ENCODE measurements at places on chromosomes 7 and 10.

- DNase-seq: no peak
Measured at GRCh38 chr10:30829901-30830300, 200.3 kb upstream of the LYZL2 start.

DNA sequence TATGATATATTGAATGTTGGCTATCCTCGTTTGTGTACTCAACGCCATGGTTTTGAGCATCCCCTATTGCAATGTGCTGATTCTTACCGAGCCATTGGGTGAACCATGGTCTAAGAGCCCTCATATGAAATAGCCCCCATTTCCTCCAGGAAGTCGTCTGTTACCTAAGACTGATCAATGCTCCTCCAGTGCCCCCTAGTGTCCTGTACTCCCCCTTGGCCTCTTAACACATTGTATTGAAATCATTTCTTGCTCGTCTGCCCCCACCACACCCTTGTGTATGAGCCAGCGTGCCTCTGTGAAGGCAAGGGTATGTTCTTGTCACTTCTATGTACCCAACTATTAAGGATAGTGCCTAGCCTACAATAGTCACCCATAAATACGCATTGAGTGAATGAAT lies 11.2 kb upstream of the SLC35B4 start:
- DNase-seq: no peak

DNA sequence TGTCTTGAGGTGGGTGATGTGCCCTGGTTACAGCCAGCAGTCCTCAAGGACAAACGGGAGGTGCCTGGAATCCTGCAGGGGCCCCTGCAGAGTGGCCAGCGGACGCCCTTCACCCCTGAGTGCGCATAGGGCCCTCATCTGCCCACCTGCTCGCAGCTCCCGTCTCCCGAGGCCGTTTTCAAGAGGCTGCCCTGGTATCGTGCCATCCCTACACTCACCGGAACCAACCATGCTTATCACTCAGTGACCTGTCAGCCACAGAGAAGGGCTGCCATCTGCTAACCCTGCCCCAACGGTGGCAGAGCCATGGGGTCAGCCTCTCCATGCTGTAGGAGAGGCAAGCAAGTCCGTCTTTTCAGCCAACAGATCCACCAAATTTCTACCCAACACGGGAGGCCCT lies 122.0 kb downstream of the FAM53B start:
- no peak for DNase-seq

DNA sequence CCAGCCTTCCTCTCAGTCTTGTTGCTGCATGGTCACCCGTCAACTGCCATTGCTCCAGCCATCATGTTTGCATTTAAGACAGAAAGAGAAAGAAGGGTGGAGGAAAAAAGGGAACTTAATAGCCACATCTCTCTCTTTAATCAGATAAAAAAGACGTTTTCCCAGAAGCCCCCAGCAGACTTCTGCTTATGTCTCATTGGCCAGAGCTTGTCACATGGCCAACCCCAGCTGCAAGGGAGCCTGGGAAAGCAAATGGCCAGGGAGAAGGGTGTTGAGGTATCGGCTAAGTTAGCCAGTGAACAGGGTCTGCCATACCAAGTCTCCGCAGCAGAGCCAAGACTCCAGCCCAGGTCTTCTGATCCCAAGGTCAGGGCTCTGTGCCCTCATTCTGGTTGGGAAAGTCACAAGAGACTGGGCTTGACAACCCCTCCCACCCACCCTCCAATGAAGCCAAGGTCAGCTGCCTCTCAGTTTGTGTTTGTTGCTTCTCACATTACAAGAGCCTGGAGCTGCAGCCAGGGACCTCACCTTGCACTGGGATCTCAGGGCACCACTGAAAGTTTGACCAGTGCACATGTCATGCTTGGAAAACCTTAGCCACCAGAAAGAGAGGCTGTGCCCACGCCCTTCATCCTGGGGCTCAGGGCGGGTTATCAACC lies 80.3 kb upstream of the LYZL2 start:
- DNase-seq: no peak

- DNase-seq: no peak
Measured at GRCh38 chr10:49596836-49597235, 13.3 kb upstream of the SLC18A3 start.

- DNase-seq: no peak
Measured at GRCh38 chr10:47016564-47016963, 105.3 kb downstream of the PTPN20 start.

- DNase-seq: no peak
Measured at GRCh38 chr7:83677180-83677866, 28.4 kb upstream of the SEMA3E start.

GRCh38 chr10:28400681-28401080 lies 97.8 kb upstream of the MPP7 start:
- DNase-seq: no peak

DNA sequence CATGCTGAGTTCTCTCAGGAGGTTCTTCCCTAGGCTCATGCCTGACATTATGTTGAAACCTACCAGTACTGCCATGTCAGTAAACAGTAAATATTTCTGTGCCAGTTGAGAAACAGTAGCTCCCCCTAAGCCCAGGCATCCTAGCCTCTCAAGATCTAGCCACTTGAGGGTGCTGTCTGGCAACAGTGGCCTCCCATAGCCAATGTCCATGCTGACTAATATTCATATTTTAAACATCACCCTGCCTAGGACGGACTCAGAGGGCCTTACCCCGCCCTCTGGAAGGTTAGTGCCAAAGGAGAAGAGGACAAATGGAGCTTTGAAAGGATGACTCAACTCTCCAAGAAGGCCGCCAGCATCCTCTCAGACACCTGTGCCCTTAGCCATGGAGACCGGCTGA lies 7.7 kb downstream of the ACSM6 start:
- no peak for DNase-seq

GRCh38 chr7:135553346-135553745 lies 4.4 kb upstream of the NUP205 start:
- no peak for DNase-seq

- no peak for DNase-seq
Measured at GRCh38 chr7:1289666-1290025, 57.0 kb downstream of the UNCX start.

GRCh38 chr7:131778601-131779000 lies 222.2 kb upstream of the PODXL start:
- no peak for DNase-seq

GRCh38 chr10:42734536-42734935 lies 48.1 kb upstream of the BMS1 start:
- DNase-seq: no peak

DNA sequence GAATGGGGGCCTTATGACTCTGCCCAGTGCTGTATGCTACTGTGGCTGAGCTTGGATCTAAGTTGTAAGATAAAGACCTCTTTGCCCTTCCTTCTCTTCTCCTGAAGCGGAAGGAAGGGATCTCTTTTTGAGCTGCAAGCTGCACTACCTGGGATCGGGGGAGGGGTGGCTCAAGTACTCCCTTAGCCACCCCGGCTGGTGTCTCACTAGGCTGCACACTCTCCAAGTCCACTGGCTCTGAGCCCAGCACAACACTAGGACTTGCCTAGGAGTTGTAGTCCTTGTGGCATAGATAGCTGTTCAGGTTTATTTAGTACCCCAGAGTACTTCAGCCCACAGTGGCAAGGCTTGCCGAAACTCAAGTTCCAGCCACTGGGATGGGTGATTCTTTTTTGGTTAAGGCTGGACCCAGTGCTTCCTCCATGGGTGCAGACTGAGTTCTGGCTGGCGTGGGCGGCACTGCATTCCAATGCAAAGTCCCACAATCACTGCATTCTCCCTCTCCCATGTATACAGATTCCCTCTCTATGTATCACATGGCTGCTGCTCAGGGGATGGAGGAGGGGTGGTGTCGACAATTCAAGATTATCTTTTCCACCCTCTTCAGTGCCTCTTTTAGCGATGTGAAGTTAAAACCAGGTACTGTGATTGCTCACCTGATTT lies 76.2 kb upstream of the SLC25A13 start:
- DNase-seq: no peak

DNA sequence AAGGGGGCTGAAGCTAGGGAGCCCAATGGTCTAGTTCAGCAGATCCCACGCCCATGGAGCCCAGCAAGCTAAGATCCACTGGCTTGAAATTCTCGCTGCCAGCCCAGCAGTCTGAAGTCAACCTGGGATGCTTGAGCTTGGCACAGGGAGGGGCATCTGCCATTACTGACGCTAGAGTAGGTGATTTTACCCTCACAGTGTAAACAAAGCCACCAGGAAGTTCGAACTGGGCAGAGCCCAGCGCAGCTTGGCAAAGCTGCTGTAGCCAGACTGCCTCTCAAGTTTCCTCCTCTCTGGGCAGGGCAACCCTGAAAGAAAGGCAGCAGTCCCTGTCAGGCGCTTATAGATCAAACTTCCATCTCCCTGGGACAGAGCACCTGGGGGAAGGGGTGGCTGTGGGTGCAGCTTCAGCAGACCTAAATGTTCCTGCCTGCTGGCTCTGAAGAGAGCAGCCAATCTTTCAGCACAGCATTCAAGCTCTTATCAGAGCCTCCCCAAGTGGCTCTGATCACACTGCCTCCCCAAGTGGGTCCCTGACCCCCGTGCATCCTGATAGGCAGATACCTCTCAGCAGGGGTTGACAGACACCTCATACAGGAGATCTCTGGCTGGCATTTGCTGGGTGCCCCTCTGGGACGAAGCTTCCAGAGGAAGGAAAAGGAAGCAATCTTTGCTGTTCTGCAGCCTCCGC lies 167.8 kb downstream of the CCDC71L start:
- DNase-seq: no peak

DNA sequence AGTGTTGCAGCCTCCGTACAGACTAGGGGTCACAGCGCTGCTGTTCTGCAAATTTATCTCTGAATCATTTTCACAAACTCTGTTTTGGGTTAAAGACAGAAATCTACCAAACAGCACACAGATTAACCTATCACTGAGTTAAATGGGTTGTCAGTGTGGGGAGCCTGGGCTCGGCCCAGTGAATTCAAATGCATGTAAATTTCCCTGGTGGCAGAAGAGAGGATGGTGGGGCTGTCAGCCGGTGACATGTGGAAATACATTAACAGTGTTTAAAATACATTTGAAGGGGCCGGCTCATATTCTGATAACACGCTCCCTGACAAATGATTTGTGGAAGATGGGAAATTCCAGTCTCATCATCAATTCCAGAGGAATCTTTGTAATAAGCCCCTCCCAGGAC lies 309.6 kb upstream of the MKI67 start:
- no peak for DNase-seq

DNA sequence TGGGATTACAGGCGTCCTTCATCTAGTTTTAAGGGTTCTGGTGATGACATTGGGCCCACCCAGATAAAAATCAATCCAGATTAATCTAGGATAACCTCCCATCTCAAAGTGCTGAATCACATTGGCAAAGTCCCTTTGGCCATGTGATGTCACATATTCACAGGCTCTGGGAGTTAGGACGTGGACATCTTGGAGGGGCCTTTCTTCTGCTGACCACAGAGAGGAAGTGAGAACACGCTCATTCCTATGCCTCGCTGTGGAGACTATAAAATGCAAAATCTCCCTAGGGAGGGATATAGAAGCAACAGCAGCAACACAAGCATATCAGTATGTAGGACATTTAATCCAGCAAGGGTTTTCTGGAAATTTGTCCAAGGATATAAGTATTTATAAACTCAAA lies 266.0 kb upstream of the PITRM1 start:
- no peak for DNase-seq

GRCh38 chr7:81526971-81527370 lies 242.9 kb downstream of the HGF start:
- no peak for DNase-seq

GRCh38 chr10:30583778-30584415 lies 45.7 kb downstream of the LYZL2 start:
- no peak for DNase-seq

GRCh38 chr10:43417950-43418768 lies 9.2 kb upstream of the HNRNPF start:
- no peak for DNase-seq

- DNase-seq: no peak
Measured at GRCh38 chr10:93912444-93912843, 18.7 kb downstream of the SLC35G1 start.

- DNase-seq: no peak
Measured at GRCh38 chr10:87658858-87659555, 671 bp upstream of the PAPSS2 start.

DNA sequence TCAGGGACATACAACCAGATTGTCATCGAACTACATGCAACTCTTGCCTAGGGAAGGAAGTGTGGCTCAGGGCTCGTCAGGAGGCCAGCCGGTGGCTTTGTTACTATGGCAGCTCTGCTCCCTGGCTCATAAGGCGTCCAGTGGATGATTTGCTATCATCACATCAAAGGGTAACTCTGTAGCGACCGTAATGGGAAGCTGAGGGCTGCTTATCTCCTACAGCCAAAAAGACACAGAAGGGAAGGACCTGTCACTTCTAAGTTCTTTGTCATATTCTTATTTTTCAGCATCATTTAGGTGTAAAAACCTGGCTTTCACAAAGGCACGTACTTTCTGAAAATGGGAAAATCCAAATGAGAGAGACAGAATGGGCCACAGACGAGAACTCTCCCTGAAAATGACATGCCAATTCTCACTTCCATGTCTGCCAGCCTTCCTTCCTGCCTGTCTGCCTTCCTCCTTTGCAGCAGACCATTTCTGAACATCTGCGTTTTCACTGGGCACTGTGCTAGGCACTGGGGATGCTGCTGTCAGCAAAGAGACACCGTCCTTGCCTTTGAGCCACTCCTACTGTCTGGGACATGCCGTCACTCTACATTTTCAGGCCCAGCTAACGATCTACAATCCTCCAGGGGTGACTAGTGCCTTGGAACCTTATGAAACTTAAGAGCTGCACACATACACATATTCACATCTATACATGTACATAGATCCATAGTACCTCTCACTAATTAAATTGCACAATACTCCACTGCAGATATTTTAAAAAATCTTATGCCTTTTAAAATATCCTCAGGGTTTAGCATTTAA lies 26.9 kb downstream of the ENKUR start:
- DNase-seq: no peak

DNA sequence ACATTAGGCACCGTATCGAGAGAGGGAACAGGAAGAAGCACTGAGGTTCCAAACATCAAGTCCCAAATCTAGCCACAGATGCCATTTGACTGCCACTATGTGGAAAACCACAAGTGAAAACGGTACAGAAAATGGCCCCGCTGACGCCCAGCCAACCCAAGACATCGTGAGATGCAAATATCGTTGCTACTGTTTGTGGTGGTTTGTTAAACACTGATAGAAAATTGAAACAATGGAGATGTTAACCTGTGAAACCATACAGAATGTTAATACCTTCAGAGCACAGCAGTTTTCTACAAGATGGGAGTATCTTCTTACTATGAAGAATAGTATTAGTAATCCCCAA lies 152.4 kb upstream of the LRRTM3 start:
- no peak for DNase-seq

DNA sequence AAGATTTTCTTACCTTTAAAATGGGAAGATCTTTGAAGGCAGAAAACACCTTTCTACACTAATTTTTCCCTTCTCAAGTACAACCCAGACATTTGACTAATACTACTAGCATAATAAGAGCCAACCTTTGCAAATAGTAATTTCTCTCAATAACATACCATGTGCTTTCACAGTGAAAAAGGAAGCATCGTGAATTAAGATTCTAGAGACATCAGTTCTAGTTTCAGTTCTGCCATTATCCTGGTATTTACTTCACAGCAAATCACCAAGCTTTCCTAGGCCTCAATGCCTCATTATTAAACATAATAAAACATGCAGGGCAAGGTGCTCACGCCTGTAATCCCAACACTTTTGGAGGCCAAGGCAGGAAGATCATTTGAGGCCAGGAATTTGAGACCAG lies 24.9 kb downstream of the GSAP start:
- DNase-seq: no peak

All from activated CD8-positive, alpha-beta memory T cell treated with anti-CD3 and anti-CD28 coated beads for 1 hour (primary cell).